ENCODE measurements at places on chromosomes 1 and 21.

DNA sequence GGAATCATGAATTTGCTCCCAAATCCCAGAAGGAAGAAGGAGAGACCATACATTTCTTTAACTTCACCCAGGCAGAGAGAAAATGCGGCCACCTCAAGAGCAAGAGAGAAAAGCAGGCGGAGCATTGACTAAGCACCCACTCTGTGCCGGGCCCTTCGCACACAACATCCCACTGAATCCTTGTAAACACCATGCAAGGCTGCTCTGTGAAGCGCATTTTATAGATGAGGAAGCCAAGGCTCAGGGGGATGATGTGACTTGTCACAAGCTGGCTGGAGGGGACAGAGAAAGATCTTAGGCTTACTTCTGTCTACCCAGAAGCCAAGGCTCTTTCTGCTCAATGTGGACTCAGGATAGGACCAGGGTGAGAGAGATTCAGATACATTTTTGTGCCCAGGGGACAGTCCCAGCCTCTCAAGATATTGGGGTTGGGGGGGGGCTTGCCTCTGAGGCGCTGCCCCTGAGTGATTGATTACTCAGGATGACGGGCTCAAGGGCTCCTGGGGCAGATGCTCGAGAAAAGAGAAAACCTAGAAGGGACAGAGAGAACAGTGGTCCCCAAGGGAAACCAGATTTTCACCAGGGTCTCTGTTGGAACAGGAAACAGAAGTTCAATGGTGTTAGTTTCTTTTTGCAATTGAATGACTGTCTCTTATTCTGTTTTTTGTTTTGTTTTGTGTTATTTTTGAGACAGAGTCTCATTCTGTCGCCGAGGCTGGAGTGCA, 19.5 kb downstream of the PADI2 start:
- no peak for DNase-seq

DNA sequence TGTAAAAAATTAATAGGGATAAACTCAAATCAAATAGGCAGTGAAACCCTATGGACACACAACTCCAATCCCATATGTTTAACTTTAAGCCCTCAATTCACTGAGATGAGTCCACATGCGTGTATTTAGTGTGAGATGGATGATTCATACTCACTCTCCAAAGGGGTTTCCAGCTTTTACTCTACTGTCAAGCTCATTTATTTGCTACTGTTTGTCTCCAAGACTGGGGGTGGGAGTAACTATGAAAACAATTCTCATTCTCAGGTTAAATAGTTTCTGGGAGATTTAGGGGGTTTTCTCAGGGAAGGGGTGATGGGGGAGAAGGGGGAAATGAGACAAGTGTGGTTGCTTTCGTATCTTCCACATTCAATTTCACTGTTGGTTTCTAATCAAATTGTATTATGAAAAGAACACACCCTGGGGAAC, 2.7 kb downstream of the RAB29 start:
- DNase-seq = no peak

DNA sequence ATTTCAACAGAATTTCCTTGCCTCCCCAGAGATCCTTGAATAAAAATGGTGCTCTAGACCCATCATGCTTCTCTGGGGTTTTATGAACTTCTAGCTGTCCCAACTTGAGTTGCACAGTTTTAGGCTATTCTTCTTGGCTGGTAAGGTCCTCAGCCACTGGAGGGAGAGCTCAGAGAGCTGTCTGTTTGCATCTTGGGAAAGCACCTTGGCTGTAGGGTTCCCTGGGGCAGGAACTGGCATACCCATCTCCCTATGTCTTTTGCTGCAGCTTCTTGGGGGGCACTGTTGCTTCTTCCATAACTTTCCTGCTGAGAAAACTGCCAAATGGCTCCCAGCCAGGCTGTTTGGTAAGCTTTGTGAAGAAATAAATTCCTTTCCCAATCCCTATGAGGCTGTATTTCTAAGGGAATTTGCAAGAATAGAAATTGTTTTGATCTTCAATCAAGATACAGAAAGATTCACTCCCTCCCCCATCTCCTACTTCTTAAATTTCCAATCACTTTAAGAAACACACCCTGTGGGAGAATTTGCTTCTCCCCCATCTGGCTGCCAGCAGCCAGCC, 8.2 kb upstream of the FMOD start:
- no peak for DNase-seq

DNA sequence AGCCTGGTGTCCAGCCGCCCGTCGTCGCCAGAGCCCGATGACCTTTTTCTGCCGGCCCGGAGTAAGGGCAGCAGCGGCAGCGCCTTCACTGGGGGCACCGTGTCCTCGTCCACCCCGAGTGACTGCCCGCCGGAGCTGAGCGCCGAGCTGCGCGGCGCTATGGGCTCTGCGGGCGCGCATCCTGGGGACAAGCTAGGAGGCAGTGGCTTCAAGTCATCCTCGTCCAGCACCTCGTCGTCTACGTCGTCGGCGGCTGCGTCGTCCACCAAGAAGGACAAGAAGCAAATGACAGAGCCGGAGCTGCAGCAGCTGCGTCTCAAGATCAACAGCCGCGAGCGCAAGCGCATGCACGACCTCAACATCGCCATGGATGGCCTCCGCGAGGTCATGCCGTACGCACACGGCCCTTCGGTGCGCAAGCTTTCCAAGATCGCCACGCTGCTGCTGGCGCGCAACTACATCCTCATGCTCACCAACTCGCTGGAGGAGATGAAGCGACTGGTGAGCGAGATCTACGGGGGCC, 1.2 kb downstream of the OLIG2 start:
- no peak for DNase-seq

- no peak for DNase-seq
These were observed 93.0 kb downstream of the MTR start for GRCh38 chr1:236888126-236888525.

- no peak for DNase-seq
These were observed 54.8 kb downstream of the GNB1 start for GRCh38 chr1:1836119-1836518.

- DNase-seq = no peak
These were observed 49.8 kb upstream of the GJA8 start for GRCh38 chr1:147852706-147853225.

DNA sequence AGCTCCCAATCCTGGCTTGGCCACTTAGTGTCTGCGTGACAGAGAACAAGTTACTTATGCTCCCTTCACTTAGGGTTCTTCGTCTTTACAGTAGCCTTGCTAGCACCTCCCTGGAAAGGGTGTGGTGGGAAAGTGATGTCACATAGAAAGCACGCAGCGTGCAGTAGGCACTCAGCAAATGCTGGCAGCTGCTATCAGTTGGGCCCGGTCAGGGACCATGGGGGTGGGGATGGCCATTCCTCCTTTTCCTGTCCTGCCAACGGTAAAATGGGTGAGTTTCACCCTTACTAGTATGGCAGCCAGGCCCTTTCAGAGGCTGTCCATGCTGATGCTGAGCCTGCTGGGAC, 6.2 kb upstream of the KCNA10 start:
- DNase-seq = no peak

- DNase-seq = no peak
These were observed 95.3 kb upstream of the ACTRT2 start for GRCh38 chr1:2925918-2926317.

Measured in stimulated activated CD8-positive, alpha-beta memory T cell treated with anti-CD3 and anti-CD28 coated beads, Interleukin-4, amount 100 ng/mL, for 1 hour (primary cell).